ENCODE measurements at places on chromosomes 5 and 9. TPM values are rescaled to one million over a fixed set of nuclear protein-coding genes. Genes with fewer than 3 reads are reported as not detected.

The IFNA2 gene
- not detected for total RNA-seq

The NCS1 gene
- total RNA-seq = 48.3 TPM

The STPG3 gene
- total RNA-seq = not detected

The GALT gene
- 16.1 TPM for total RNA-seq

The PLK2 gene
- total RNA-seq = 42.5 TPM

The AQP7 gene
- total RNA-seq = 0.27 TPM

The NEURL1B gene
- total RNA-seq = 5.2 TPM

The ELOVL7 gene
- total RNA-seq = 8.7 TPM

The IL9 gene
- not detected for total RNA-seq

The PCDHB10 gene
- not detected for total RNA-seq

The LAMC3 gene
- total RNA-seq = 2.2 TPM

The CER1 gene
- total RNA-seq = not detected

The CBY3 gene
- total RNA-seq = not detected

The SLC1A1 gene
- 1.0 TPM for total RNA-seq

The STKLD1 gene
- 1.7 TPM for total RNA-seq

The CCDC112 gene
- 12.9 TPM for total RNA-seq

The OTP gene
- total RNA-seq = 0.05 TPM

The TUT7 gene
- total RNA-seq = 10.6 TPM

The BARX1 gene
- 12.9 TPM for total RNA-seq

The ACTBL2 gene
- 0.08 TPM for total RNA-seq

The HAVCR1 gene
- 28.9 TPM for total RNA-seq

The NSA2 gene
- 121 TPM for total RNA-seq

The TAF1L gene
- not detected for total RNA-seq

The S1PR3 gene
- total RNA-seq = 76.2 TPM

The CDHR2 gene
- total RNA-seq = 0.19 TPM

The MUSK gene
- total RNA-seq = not detected

The SYNPO gene
- total RNA-seq = 26.6 TPM

The CCDC180 gene
- 0.36 TPM for total RNA-seq

The HMCN2 gene
- total RNA-seq = 0.12 TPM

The EFNA5 gene
- 19.2 TPM for total RNA-seq

The OMD gene
- not detected for total RNA-seq

The HSD17B4 gene
- total RNA-seq = 49.7 TPM

The C1QTNF3 gene
- total RNA-seq = 0.26 TPM

The OCLN gene
- 9.8 TPM for total RNA-seq

The TMEFF1 gene
- 1.1 TPM for total RNA-seq

The TNFSF15 gene
- 0.08 TPM for total RNA-seq

The CCDC187 gene
- not detected for total RNA-seq

The ZNF883 gene
- total RNA-seq = 0.84 TPM

The FOXD4L3 gene
- not detected for total RNA-seq

The SHISAL2B gene
- total RNA-seq = not detected

The SPINK4 gene
- total RNA-seq = not detected

The PRDM9 gene
- not detected for total RNA-seq

Measured in A549 treated with Mapracorat at 1 μM for 4 hours (cell line).